ENCODE measurements at places on chromosomes 7 and 10.
A peak's percentile ranks its signal among the peaks of the same experiment; 100 is the strongest.

GRCh38 chr7:104497379-104497967 is 169.1 kb downstream of the LHFPL3 start:
- DNase-seq, result no peak

DNA sequence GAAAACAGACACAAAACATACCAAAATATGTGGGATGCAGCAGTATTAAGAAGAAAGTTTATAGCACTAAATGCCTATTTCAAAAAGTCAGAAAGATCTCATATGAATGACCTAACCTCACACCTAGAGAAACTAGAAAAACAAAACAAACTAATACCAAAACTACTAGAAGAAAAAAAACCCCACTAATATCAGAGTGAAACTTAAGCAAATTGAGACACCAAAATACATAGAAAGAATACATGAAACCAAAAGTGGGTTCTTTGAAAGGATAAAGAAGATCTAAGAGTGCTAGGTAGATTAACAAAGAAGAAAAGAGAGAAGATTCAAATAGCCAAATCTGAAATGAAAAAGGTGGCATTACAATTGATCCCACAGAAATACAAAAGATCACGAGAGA is 494.1 kb downstream of the SH2D4B start:
- DNase-seq, result no peak

GRCh38 chr7:2309889-2310331 is 4.3 kb downstream of the SNX8 start:
- no peak for DNase-seq

- peak; percentile 53 for DNase-seq
Measured at GRCh38 chr10:70540089-70540788, 61.7 kb downstream of the PALD1 start.

DNA sequence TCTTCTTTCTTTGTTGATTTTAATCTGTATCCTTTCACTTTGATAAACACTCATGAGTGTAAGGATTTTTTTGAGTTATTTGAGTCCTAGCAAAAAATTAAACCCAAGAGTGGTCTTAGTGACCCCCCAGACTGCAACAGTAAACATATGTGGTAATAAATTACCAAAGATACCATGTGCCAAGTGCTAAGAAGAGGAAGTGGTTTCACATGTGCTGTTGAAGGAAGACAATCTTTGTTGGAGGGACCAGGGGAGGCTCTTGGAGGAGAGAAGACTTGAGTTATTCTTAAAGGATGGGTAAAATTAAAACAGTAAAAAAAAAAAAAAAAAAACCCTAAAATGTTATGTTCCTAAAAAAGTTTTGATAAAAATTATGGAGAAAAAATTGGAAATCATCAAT is 150.2 kb downstream of the SEC23IP start:
- no peak for DNase-seq

DNA sequence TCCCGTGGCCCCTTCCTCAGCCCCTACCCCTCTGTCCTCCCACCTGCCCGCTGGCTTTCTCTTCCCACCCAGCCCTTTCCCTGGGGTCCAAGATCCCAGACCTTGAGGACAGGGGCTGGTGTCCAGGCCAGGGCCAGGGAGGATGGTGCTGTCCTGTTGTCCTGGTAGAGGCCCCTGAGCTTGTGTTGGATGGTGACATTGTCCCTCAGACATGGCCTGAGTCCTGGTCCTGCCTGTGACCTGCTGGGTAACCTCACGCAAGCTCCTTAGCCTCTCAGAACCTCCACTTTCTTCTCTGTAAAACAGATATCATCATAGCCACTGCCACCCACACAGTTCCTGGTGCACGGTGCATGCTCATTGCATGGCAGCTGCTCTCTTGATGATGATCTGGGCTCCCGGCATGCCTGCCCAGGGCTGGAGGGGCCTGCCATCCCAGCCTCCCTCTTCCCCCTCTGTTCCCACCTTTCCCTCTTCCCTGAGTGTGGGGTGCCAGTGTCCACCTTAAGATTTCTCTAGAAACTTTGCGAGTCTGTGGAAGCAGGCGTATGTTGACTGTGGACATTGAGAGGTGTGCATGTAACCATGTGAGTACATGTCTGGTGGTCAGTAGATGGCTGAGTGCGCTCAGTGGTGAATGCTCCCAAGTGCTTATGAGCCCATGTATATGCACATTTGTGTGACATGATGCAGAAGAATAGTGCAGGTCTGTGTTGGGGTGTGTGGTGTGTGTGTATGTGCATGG is 60.4 kb downstream of the NEURL1 start:
- DNase-seq, result no peak

DNA sequence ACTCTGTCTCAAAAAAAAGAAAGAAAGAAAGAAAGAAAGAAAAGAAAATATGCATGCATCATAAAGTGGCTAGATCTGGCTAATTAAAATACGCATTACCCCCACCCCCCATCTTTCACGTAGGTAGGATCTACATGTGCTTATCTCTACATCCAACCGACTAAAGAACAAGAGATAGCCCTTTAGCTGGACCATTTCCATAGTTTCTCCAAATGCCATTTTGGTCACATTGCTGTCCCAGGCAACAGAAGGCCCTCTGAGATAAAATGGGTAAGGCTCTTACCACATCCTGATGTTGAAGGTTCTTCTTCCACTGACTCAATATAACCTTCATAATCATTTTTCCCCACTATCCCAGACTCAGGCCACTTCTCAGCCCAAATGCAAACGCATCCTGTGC is 31.5 kb downstream of the PIK3AP1 start:
- DNase-seq, result no peak

GRCh38 chr7:34108165-34108564 is 202.8 kb downstream of the BMPER start:
- DNase-seq, result no peak

- no peak for DNase-seq
Measured at GRCh38 chr10:96719200-96719599, 1.1 kb downstream of the PIK3AP1 start.

- no peak for DNase-seq
Measured at GRCh38 chr7:152969335-152969734, 209.8 kb downstream of the ACTR3B start.

- DNase-seq, result no peak
Measured at GRCh38 chr7:29896685-29897411, 90.5 kb downstream of the WIPF3 start.

GRCh38 chr10:7610651-7611389 is 55.9 kb downstream of the ITIH5 start:
- DNase-seq, result no peak

- no peak for DNase-seq
Measured at GRCh38 chr10:99329554-99330346, 594 bp downstream of the CNNM1 start.

- DNase-seq, result no peak
Measured at GRCh38 chr10:119817991-119818888, 54.4 kb downstream of the MCMBP start.

GRCh38 chr10:127332631-127333030 is 136.2 kb upstream of the INSYN2A start:
- no peak for DNase-seq

GRCh38 chr7:158587162-158588084 is at the start of gene PTPRN2:
Gene PTPRN2 (minus strand): TSS chr7:158587823.
- peak; percentile 85 for DNase-seq

GRCh38 chr10:79394664-79395063 is 47.4 kb downstream of the PPIF start:
- DNase-seq, result no peak

Measured in D721Med (cell line).